ENCODE measurements at places on chromosomes 7 and 10.

DNA sequence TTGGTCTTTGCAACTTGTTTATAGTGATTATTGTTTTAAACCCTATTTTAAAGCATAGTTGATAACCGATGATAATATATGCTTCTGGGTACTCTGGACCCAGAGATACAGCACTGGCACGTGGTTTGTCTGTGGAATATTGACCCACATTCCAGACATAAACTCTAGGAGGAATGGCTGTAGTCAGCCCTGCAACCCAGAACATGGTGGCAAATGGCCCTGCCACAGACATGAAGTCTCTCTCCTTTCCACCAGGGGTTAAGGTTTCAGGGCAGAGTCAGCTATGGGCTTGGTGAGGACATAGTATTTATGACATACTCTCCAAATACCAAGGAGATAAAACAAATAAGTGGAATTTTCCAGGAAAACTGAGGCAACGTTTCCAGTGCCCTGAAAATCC lies 83.6 kb downstream of the NAMPT start:
- no peak for DNase-seq

DNA sequence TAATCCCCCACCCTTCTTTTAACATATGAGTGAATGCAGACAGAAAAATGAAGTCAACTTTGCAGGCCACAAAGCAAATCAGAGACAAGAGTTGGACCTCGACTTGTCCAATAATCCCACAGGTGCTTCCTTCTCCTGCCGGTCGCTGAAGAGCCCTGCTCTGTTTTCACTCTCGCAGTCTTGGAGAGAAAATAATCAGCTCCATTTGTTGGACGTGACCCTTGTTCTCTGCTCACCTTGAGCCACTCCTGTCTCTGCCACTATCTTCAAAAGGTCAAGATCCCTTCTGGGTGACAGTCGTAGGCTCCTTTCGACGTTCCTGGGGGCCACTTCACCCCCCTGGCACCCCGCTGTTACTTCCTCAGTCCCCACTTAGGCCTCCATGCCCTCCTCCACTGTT lies 2.8 kb upstream of the KLF6 start:
- no peak for DNase-seq

DNA sequence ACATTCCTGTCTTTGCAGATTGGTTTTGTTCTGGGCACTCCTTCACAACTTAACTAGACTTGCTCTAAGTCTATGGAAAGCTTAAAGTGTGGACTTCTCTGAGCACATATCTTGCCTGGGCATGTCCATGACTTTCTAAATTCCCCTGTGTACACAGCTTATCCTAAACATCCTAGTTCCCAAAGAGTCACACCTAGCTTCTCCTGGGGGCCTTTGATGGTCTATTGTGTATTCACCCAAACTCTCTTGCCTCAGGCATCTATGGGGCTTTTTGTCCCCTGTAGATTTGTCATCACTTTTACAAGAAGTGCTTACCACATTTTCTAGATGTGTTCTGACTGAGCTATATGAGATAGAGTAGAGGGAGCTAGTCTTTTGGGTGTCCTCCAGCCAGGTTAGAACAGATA lies 12.2 kb upstream of the ZNF488 start:
- no peak for DNase-seq

DNA sequence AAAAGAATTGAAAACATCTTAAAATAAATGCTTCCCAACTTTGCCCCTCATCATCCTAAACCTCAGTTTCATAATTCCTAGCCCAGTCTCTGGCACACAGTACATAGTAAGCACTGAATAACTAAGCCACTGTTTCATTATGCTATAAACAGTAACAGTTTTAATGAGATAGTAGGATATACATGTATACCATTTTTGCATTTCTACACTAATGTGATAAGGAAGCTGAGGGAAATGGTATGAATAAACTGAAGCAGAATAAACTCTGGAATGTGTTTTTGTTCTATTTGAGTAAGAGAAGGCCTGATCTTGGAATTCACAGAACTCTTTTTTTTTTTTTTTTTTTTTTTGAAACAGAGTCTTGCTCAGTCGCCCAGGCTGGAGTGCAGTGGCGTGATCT lies 8.8 kb downstream of the NAPEPLD start:
- no peak for DNase-seq

- DNase-seq, result peak; percentile 78
These were observed 7.5 kb upstream of the LRRN3 start for GRCh38 chr7:111083413-111083812.

Data from CD4-positive, alpha-beta T cell treated with Interleukin-4 for 4 hours (primary cell).